ENCODE measurements at places on chromosomes 13 and 19.
A peak's percentile ranks its signal among the peaks of the same experiment; 100 is the strongest.

- DNase-seq = peak; percentile 3
Measured at GRCh38 chr19:16778796-16779411, 50.3 kb upstream of the SIN3B start.

GRCh38 chr13:81199956-81200355 lies 859.0 kb upstream of the SPRY2 start:
- DNase-seq = no peak

- DNase-seq = no peak
Measured at GRCh38 chr13:47519626-47520025, 481.4 kb downstream of the SUCLA2 start.

DNA sequence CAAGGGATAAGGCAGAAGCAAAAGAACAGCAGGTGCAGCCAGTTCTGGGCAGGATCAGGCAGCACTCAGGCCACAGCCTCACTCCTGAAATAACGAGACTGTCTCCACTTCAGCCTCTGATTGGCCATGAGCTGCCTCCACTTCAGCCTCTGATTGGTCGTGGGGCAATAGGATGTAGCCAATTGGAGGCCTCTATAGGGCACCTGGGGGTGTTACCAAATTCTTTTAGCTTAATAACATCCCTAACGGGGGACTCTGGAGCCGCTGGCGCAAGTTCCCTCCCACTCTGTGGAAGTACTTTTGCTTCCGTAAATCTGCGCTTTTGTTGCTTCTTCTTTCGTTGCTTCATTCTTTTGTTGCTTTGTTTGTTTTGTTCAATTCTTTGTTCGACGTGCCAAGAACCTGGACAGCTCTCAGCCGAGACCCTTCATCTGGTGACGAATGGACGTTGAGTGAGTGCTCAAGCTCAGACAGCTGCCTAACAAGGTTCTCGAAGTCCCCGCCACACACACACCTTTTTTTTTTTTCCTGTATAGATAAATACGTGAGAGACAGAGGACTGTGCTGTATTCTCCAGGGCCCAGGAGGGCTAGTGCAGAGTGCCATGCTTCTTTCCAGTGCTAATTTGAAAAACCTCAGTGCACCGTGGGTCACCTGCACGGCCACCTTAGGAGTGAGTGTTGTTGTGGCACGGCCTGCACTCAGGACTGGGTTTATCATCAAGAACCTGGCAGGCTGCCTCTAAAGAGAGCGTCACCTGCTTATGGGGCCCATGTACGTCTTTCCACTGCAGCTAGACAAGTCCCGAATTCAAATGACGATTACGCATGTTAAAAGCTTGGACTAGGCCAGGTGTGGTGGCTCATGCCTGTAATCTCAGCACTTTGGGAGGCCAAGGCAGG lies 32.0 kb upstream of the TUBGCP3 start:
- no peak for DNase-seq

DNA sequence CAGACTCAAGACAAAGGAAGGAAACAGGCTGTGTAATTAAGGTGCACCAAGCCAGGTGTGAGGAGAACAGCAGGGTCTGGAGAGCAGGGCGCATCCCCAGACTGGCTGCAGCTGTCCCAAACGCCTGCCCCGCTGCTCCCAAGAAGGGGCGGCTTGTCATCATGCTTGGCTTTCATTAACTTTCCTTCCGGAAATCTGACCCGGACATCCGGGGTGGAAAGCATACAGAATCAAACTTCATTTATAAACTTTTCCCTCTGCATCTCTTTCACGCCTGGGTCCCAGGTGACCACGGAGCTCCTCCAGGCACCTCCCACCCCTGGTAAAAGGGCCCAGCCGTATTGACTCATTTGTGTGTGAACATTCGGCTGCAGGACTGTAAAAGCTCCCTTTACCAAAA lies 31.7 kb downstream of the TSHZ3 start:
- no peak for DNase-seq

DNA sequence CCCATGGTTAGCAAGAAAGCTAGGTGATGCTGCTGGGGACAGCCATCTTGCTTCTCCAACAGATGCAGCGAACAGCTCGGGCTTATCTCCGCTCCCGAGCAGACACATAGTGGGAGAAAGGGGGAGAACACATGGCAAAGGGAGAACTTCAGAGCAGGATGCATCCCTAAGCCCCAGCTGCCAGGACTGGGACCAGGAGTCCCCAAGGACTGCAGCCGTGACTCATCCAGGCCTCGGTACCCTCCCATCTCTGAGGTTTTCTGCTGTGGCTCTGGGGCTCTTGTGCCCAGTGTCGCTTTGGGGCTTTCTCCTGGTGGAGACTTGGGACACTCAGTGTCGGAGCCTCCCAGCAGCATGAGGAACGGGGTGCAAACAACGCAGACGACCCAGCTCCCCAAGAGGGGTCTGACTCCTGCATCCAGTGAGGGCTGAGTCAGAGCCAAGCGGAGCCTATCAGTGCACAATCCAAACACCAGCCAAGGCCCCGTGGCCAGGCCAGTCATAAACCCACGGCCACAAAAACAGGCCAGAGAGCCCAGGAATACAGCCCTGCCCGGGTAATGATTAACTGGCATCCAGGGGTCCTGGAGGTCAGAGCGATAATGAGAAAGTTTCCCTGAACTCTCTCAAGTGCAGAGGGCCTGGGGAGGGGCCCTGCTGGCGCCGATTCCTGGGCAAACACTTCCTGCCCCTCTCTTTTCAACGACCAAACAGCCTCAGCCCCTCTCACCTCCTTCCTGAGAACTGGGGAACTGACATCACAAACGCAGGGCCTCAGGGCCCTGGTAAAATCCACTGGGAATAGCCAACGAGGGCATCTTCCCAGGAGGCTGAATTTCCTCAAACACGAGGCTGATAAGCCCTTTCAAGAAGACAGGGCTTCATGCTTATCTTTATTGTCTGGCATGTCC lies 202.9 kb downstream of the USP12 start:
- DNase-seq = peak; percentile 88
